T-helper 17 cell (primary cell): ENCODE measurements at places on chromosomes 3 and 15. TPM values are rescaled to one million over a fixed set of nuclear protein-coding genes. Genes with fewer than 3 reads are reported as not detected.
A peak's percentile ranks its signal among the peaks of the same experiment; 100 is the strongest.

GRCh38 chr3:139774560-139775302 lies 97.0 kb upstream of the NMNAT3 start:
- DNase-seq, result no peak
- H3K4me1 ChIP-seq, result no peaks in the 10 kb centered on the region
- H3K4me3 ChIP-seq, result no peak overlapping the region
- no peaks in the 10 kb centered on the region for H3K27me3 ChIP-seq
- no peaks in the 10 kb centered on the region for H3K36me3 ChIP-seq

DNA sequence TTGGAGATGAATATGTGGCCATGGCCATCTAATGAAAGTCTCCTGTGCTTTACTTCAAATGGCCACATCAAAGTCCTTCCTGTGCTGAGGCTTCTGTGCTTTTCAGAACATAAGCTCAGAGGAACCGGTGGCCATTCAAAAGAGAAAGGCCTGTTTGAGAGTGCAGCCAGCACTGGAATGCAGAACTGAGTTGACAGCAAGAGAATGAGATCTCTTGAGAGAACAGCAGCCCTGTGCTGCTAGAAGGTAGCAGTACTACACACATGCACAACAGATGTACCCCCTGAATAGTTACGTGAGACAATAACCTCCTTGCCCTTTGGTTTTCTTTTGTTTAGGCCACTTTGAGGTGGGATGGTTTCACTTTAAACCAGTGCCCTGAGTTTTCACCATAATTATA lies 292.5 kb downstream of the PTPRG start:
- no peaks in the 10 kb centered on the region for H3K4me1 ChIP-seq
- H3K27me3 ChIP-seq, result no peaks in the 10 kb centered on the region
- DNase-seq, result no peak
- no peak overlapping the region for H3K4me3 ChIP-seq

DNA sequence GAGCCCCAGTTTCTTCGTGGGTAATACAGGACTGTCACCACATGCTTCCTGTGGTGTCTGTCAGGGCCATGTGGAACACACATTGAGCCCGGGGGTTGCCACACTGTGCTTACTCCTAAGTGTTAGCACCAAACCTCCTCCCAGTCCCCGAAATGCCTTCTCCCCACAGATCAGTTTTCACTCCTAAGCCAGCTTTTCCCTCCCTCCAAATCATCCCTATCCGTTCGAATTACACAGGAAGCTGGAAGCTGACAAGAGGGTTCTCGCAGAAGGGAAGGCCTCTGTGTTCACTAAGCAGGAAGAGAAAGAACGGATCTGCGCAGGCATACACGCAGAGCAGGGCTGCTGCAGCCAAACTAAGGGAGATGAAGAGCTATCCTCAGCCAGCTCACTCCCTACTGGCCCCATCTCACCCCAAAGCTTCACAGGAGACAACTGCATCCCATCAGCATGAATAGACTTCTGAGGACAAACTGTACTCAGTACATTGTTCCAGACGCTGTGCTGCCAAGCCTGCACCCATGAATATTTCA lies 32.3 kb downstream of the XXYLT1 start:
- peaks cover 2% of the 10 kb centered on the region for H3K36me3 ChIP-seq
- DNase-seq, result no peak
- peak overlapping the region; percentile 15 for H3K4me3 ChIP-seq
- peaks cover 12% of the 10 kb centered on the region for H3K4me1 ChIP-seq

GRCh38 chr15:28147801-28148200 lies 48.7 kb upstream of the OCA2 start:
- no peak overlapping the region for H3K4me3 ChIP-seq
- no peaks in the 10 kb centered on the region for H3K27me3 ChIP-seq

DNA sequence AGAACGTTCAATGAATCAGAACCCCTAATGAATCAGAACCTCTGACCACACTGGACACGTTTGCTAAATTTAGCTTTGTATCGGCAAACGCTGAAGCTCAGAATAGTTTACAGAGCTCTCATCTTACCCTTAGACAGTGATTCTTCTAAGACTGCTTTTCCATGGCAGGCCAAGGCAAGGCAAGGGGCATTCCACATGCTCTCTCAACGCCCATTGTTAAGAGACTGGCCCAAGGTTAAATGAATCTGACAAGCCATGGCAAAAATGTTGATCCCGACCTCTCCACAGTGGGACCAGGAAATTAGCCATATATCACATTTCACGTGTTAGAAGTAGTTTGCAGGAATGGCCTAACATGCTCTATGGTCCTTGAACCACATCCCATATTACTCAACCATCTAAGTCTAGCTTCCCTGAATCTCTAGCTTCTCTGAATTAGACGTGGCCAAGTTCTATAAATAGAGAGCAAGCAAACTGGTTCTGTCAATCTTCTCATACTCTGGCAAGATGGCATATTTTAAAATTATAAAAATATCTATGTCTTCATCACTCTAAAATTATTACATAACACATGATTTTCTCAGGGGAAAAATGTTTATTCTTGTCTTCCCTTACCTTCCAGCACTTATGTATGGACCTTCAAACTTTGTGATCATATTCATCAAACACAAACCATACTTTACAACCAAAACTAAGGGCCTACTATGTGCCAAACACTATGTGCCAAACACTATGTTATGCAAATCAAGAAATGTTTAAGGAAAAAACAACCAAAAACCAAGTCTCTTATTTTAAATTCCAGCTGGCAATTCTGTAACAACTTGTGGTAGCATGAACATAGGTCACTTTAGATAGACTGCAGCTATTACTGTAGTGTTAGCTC lies 54.3 kb downstream of the AAGAB start:
- H3K27me3 ChIP-seq, result no peaks in the 10 kb centered on the region
- peaks cover 6% of the 10 kb centered on the region for H3K36me3 ChIP-seq
- H3K4me1 ChIP-seq, result peaks cover 22% of the 10 kb centered on the region
- no peak overlapping the region for H3K4me3 ChIP-seq

GRCh38 chr15:64274341-64274950 lies 81.5 kb downstream of the CSNK1G1 start:
- H3K4me3 ChIP-seq, result no peak overlapping the region
- no peak overlapping the region for H3K27ac ChIP-seq
- H3K36me3 ChIP-seq, result no peaks in the 10 kb centered on the region
- peaks cover 9% of the 10 kb centered on the region for H3K4me1 ChIP-seq

DNA sequence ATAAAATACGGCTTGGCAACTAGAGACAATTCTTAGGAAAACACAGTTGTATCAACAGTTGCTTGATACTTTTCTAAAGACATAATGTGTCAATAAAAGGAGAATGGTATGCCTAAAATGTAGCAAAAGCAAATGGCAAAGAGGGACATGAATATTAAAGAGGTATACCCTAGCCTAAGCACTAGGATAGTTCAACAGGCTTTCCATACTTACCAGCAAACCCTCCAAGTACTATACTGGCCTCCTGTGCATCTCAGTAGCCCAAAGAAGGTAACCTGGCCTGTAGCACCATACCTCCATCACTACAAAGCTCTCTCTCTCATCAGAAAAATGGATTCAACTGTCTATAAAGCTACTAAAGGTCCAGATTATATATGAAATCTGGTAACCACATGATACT lies 7.5 kb downstream of the SETD2 start:
- peaks cover 57% of the 10 kb centered on the region for H3K4me1 ChIP-seq
- H3K27ac ChIP-seq, result no peak overlapping the region
- H3K4me3 ChIP-seq, result no peak overlapping the region
- no peaks in the 10 kb centered on the region for H3K27me3 ChIP-seq
- no peak for DNase-seq

DNA sequence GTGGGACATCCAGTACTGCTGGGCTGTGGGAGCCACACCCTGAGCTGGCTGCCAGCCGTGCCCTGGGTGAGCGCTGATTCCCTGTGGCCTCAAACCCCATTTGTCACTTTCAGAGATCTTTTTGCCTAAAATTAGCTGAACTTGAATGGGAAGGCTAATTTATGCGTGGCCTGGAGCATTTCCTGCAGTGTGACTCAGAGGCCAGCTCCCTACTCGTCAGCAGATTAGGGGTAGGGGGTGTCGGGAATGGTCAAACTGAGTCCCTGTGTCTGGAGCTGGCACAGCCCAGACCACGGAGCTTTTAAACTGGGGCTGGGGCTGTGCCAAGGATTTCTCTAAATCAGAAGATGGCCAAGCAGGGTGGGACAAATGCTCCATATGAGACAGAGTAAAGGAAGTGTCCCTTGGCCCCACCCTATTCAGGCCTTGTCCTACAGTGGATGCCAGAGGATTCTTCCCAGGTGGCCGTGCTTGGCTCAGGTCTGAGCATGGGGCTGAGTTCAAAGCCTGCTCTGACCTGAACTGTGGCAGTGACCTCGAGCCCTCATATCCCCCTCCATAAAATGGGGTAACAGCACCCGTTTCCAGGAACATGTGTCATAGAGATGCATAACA lies 59.7 kb downstream of the ATP2B2 start:
- H3K36me3 ChIP-seq, result peaks cover 8% of the 10 kb centered on the region
- H3K27ac ChIP-seq, result no peak overlapping the region
- DNase-seq, result no peak
- H3K4me1 ChIP-seq, result no peaks in the 10 kb centered on the region
- peaks cover 28% of the 10 kb centered on the region for H3K27me3 ChIP-seq

DNA sequence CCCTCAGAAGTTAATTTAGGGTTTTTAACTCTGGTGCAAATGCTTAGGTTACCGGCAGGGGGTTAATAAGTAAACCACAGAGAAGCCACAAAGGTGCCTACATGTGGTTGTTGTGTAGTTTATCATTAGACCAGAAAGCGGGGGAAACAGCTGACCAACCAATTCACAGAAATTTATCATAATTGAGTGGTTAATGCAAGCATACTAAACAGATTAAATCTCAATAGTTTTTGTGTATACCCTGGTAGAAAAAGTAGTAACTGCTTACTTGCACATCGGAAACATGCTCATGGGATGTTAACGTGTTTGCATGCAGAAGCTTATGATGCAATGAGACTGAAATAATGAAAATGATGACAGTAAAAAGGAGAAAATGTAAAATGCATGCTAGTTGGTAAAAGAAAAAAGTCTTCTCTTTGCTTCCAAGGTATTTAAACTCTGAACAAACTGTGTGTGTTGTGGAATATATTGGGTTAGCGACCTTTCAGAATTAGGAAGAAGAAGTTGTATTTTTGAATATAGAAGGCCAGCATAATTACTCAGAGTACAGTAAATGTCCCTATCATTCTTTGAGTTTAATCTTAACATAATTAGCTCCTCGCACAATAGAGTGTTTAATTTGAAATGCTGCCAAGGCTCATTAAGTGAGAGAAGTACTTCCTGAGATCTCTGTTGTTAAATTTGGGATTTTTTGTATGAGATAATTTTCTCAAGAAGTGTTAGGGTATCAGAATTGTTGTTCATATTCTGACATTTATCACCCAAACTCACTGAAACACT lies 316.2 kb downstream of the PTPRG start:
- H3K27me3 ChIP-seq, result no peaks in the 10 kb centered on the region
- H3K4me3 ChIP-seq, result no peak overlapping the region
- H3K4me1 ChIP-seq, result no peaks in the 10 kb centered on the region
- no peaks in the 10 kb centered on the region for H3K36me3 ChIP-seq
- no peak for DNase-seq

GRCh38 chr3:32143849-32144757 lies 37.7 kb downstream of the GPD1L start:
- no peak overlapping the region for H3K4me3 ChIP-seq
- DNase-seq, result no peak
- H3K36me3 ChIP-seq, result no peaks in the 10 kb centered on the region
- no peak overlapping the region for H3K27ac ChIP-seq

DNA sequence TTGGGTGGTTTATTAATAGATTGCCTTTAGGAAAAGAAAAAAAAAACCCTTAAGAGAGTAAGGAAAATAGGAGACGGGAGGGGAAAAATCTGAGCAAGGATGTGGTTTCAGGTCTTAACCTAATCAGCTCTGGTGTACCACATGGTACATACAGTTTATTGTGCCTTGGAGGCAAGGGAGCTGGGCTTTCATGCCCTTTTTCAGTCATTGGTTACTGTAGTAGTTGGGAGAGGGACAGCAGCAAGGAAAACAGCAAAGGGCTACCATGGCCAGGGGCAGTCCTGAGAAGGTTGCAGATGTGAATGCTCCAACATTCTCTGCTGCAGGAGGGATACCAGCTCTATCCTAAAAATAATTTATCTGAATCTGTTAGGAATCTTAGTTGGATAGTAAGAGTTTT lies 5.9 kb downstream of the CMC1 start:
- DNase-seq, result no peak
- no peak overlapping the region for H3K27ac ChIP-seq
- H3K36me3 ChIP-seq, result peaks cover 2% of the 10 kb centered on the region

DNA sequence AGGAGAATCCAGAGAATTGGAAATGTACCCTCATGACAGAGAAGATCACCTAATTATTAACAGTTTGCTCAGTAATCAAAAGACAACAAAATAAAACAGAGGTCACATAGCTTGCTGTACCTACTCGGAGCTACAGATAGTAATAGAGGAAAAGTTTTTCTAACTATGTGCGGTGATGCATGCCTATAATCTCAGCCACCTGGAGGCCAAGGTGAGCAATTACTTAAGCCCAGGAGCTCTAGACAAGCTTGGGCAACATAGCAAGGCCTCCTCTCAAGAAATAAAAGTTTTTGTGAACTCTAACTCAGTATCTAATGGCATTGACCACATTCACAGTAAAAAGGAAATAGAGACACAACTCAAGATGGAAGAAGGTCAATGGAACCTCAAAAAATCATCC lies 243.6 kb downstream of the ATP8B4 start:
- DNase-seq, result no peak
- peaks cover 2% of the 10 kb centered on the region for H3K36me3 ChIP-seq
- H3K4me3 ChIP-seq, result no peak overlapping the region
- H3K27me3 ChIP-seq, result peaks cover 13% of the 10 kb centered on the region
- no peak overlapping the region for H3K27ac ChIP-seq

ZBBX gene
- not detected for total RNA-seq

PRR20G gene
- total RNA-seq, result not detected

PLCB2 gene
- 238 TPM for total RNA-seq

MFN1 gene
- total RNA-seq, result 27.3 TPM
